ENCODE measurements at places on chromosomes 7 and 10.
A peak's percentile ranks its signal among the peaks of the same experiment; 100 is the strongest.

DNA sequence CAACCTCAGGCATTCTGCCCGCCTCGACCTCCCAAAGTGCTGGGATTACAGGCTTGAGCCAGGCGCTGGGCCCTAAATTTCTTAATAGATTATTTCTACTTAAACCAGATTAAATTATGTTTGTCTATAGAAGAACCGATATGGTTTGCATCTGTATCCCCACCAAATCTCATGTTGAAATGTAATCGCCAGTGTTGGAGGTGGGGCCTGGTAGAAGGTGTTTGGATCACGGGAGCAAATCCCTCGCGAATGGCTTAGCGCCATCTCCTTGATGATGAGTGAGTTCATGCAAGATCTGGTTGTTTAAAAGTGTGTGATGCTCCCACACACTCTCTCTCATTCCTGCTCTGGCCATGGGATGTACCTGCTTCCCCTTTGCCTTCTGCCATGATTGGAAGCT lies 109.3 kb upstream of the NANOS1 start:
- no peak for DNase-seq

DNA sequence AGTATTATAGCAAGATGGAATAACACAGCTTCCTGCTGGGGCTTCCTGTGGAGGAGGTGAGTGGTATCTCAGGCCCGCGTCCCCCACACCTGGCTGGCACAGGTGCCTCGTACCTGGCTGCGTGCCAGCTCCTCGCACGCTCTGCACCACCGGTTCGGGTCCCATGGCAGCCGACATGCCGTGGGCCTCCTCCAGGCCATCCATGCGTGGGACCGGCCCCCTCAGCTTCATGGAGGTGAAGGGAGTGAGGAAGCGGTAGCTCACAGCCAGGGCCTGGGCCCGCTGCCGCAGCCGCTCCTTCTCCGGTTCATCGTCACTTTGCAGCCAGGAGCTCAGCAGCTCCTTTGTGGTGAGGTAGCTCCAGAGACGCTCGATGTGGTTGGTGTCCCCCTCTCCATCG lies 90.4 kb downstream of the ITIH5 start:
- DNase-seq, result no peak

GRCh38 chr10:131746785-131747184 lies 154.0 kb upstream of the PPP2R2D start:
- no peak for DNase-seq

DNA sequence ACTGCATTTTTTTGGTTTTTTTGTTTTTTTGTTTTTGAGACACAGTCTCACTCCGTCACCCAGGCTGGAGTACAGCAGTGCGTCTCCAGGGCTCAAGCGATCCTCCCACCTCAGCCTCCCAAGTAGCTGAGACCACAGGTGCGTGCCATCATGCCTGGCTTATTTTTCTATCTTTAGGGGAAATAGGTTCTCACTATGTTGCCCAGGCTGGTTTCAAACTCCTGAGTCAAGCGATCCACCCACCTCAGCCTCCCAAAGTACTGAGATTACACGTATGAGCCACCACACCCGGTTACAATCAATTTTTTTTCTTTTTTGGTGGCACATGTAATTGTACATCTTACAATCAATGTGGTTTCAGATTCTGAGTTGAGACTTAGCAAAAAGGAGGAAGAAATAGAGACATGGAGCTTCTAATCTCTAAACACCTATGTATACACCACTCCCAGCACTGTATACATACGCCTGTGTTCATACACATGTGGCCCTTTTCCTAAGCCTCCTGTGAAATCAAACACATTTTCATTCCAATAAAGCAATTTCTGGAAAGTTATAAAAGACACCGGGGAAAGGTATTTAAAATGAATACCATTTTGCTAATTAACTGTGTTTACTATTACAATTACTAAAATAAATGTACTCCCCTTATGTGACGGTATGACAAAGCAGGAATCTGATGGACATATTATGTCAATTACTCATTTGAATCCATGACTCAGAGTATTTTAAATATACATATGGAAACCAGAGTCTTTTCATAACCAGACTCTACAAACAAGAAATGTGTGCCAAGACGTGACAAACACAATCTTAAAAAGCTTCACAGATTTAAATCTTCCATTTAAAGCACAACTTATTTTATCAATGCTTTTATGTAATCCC lies 40.9 kb downstream of the SMURF1 start:
- no peak for DNase-seq

- DNase-seq, result peak; percentile 58
Measured at GRCh38 chr10:78407009-78407711, 373.5 kb downstream of the RPS24 start.

- no peak for DNase-seq
Measured at GRCh38 chr7:3992841-3993240, 689.3 kb upstream of the FOXK1 start.

- no peak for DNase-seq
Measured at GRCh38 chr7:142804728-142805207, 34.0 kb downstream of the PRSS2 start.

DNA sequence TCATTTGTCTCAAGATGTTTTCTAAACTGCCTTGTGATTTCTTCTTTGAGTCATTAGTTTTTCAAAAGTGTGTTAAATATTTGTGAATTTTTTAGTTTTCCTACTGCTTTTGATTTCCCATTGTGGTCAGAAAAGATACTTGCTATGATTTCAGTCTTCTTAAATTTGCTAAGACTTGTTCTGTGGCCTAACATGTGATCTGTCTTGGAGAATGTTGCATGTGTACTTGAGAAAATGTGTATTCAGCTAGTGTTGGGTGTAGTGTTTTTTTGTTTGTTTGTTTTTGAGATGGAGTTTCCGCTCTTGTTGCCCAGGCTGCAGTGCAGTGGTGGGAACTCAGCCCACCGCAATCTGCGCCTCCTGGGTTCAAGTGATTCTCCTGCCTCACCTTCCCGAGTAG lies 28.6 kb downstream of the BMPR1A start:
- no peak for DNase-seq

- DNase-seq, result no peak
Measured at GRCh38 chr10:114060456-114060855, 16.8 kb downstream of the ADRB1 start.

DNA sequence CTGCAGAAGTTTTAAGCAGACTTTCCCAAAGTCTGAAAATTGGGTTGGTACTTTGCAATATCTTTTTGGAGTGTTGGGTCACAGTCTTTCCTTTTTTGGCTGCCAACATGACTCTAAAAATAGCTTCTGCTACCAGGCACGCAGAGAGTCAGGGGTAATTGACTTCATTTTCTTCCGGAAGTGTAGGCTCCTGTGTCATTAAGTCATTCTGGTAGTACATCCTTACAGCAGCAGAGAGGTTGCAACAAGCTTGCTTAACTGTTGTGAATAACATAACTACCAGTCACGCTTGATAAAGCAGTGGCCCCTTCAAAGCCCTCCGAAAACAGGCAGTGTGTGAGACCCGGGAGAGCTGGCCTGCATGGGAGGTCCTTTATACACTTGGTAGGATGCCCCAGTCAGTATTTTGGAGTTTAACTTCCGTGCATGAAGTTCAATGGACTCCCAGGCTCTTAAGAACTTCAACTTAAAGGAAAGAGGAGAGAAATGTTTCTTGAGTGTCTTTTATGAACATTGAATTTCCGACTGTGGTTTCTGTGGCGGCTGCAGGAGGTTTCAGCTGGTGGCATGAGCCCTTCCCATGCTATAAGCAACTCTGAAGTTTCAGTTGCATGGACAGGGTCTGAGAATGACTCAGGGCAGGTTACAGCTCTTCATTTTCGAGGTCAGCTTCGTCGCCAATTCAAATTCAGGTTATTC lies 310.7 kb downstream of the GALNT17 start:
- DNase-seq, result no peak

DNA sequence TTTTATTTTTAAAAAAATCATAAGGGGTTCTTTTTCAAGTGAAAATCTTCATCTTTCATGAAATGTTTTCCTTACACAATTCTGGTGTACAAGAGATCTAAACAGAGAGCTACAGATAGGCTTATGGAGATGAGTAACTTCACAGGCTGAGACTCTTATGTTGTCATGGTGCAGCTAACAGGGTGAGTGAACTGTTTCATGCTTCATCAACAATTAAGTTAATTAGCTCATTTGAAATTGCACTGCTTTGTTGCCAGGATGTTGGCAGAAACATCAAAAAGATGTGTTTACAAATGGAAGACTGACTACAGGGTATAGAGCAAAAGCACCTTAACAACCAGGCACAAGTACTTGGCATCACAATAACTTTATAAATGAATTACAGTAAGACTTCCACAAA lies 230.8 kb downstream of the FOXP2 start:
- DNase-seq, result no peak

Measured in CD4-positive, alpha-beta T cell (primary cell).